ENCODE measurements at places on chromosomes 1 and 21.
A peak's percentile ranks its signal among the peaks of the same experiment; 100 is the strongest.

- no peak for DNase-seq
Observed at GRCh38 chr21:45054927-45055612, 19.3 kb upstream of the ADARB1 start.

DNA sequence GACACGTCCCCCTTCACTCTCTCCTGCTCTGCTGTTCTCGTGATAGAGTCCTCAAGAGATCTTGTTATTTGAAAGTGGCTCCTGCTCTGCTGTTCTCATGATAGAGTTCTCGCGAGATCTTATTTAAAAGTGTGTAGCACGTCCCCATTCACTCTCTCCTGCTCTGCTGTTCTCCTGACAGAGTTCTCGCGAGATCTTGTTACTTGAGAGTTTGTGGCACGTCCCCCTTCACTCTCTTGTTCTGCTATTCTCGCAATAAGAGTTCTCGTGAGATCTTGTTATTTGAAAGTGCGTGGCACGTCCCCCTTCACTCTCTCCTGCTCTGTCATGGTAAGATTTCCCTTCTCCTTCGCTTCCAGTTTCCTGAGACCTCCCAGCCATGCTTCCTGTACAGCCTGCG, 47.9 kb downstream of the SMYD3 start:
- DNase-seq = no peak

DNA sequence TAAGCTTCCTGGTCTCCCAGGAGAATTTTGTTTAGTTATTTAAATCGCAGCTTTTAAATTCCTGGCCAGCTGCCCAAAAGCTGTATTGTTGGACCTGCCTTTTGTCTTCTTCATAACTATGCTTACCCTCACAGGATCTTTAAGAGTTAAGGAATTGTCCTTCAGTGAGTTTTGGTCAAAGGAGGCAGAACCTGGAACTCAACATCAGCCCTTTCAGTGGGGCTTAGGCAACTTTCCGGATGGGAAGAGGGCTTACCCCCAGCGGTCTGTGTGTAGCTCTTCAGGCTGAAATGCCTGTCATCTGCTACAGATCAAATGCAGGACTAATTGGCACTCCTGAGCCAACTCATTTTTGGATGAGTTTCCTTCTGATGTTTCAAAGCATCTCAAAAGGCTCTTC, 402.6 kb downstream of the SIPA1L2 start:
- no peak for DNase-seq

GRCh38 chr1:85465099-85465785, at the start of gene DDAH1:
TSS of gene DDAH1 (minus strand) at chr1:85465159. CDS start at chr1:85465045, 114 bp downstream.
- DNase-seq = peak; percentile 65

DNA sequence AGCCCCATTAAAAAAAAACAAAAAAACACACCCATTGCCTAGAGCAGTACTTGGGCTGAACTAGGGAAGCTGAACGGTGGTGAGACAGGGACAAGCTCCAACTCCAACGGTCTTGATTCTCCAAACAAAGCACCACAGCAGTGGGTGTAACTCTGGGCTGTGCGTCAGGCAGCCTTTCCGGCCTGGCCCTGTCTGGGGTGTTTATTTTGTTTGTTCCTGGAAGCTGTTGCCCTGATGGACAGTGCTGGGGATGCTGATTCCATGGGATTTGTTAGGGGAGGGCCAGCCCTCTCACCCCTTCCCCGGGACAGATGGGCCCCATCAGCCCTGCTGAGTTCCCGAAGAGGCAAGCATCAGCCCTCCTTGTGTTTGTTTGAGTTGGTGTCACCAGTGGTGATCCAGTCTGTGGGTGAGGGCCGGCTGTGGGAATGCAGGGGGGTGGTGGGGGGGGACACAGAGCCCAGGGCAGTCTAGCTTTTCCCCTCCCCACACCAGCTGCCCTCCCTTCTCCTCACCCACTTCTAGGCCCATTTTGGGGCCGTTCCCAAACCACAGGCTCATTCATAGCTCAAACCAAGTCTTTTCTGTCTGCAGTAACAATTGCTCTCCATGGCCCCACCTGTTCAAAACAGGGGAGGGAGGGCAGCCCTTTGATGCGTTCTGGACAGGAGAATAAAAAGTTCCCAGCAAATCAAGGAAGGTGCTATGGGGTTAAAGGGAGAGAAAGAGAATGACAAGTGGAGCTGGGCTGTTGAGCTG, 4.5 kb downstream of the WNT2B start:
- peak; percentile 66 for DNase-seq

DNA sequence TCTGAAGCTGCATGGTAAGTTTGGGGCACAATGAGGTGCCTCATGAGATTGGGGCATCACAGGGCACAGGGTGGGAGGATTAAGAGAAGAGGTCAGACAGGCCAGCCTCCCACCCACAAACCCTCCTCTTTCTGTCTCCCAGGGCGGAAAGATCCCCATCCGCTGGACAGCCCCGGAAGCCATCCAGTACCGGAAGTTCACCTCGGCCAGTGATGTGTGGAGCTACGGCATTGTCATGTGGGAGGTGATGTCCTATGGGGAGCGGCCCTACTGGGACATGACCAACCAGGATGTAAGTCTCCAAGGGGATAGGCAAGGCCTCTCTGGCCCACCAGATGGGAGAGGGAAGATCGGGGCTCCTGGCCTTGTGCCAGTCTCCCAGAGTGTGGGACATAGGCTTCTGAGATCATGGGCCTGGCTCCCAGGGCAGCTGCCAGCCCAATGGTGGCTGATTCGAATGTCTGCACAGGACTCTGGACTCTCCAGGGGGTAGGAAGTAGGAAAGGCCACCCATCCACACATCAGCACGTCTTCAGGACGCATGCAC, 63.7 kb downstream of the LACTBL1 start:
- no peak for DNase-seq

DNA sequence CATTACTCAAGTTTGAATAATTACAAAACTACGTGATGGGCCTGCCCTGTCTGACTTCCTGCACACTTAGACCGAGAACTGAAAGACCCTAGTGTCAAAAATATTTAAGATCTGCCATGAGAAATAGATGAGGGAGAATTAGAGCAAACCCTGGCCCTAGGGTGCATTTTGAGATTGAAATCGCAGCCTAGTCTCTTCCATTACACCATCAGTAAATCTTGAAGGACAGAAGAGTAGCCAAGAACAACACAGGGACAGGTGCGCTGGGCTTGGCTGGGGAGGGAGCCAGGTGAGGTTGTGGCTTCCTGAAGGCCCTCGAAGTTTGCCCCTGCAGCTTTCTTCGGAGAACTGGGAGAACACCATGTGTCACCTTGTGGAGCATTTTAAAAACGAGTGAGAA, 36.7 kb upstream of the KIF26B start:
- no peak for DNase-seq

DNA sequence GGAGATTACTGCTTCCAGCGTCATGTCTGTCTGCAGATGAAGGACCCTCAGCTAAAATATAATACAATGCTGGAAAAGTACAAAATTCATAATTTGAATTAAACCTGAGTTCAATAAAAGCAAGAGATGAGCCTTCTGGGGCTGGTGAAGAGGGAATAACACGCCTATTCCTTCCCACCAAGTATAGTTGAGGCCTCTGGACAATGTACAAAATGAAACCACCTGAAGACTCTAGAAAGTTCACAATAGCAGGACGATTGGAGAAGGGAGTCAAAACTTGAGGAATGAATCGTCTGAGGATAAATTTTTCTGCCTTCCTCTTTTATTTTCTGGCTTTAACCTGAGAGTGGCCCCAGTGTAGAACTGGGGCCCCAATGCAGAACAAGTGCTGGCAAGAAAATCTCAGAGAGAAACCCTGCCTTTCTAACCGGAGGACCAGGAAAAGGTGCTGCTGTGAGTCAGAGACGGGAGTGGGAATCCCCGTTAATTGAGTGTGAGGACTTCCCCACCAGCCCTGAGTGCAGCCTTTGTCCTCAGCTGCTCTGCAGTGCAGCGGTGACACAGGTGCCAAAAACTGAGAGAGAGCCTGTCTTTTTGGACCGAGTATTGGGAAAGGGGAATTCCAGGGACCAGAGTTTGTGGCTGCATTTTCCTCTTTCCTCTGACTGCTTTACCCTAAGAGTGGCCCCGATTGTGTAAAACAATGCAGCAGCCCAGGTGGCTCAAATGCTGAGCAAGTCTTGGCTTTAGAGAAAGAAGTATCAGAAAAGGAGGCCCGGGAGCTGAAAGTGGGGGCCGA, 264.9 kb downstream of the DYRK1A start:
- DNase-seq = no peak

DNA sequence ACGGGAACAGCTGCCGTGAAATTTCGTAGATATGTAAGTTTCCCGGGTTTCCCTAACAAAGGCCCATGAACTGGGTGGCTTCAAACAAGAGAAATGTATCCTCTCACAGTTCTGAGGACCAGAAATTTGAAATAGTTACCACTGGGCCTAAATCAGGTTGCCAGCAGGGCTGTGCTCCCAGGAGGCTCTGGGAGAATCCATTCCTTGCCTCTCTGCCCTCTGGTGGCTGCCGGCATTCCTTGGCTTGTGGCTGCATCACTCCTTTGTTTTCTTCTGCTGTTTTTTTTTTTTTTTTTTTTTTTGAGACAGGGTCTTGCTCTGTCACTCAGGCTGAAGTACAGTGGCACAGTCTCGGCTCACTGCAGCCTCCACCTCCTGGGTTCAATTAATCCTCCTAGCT, 23.7 kb downstream of the UMODL1 start:
- no peak for DNase-seq

GRCh38 chr1:145936247-145936646, 9.0 kb upstream of the RBM8A start:
- no peak for DNase-seq

GRCh38 chr1:183300395-183300794, 114.3 kb downstream of the LAMC2 start:
- DNase-seq = no peak

- DNase-seq = no peak
Observed at GRCh38 chr1:85892366-85892765, 184.1 kb upstream of the ZNHIT6 start.

- no peak for DNase-seq
Observed at GRCh38 chr21:16788584-16788983, 724.3 kb upstream of the CXADR start.

GRCh38 chr1:101236516-101237228, at the start of gene S1PR1:
TSS of gene S1PR1 (plus strand) at chr1:101237019. CDS start at chr1:101238985, 1,966 bp downstream.
- DNase-seq = peak; percentile 74

GRCh38 chr1:64265141-64265540, 61.7 kb downstream of the UBE2U start:
- DNase-seq = no peak

DNA sequence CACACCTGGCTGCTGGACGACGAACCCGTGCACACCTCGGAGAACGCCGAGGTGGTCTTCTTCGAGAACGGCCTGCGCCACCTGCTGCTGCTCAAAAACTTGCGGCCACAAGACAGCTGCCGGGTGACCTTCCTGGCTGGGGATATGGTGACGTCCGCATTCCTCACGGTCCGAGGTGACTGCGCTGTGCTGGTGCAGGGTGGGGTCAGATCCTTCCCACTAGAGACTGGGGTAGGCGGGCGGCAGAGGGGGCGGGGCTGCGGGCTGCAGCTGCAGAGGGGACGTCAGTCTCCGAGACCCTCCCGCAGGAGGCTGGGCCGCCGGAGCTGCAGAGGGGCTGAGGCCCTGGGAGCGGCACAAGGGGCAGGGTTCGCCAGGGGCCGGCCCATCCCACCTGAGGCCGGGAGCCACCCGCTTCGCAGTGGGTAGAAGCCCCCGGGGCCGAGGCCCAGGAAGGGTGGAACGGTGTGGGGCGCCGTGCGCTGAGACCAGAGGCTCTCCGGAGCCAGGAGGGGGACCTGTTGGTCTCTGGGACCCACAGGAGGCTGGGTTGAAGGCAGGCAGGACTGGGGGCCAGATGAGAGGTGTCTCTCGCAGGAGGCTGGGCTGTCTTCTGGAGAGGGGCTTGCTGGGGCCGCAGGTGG, 90.6 kb downstream of the TRIM11 start:
- no peak for DNase-seq

DNA sequence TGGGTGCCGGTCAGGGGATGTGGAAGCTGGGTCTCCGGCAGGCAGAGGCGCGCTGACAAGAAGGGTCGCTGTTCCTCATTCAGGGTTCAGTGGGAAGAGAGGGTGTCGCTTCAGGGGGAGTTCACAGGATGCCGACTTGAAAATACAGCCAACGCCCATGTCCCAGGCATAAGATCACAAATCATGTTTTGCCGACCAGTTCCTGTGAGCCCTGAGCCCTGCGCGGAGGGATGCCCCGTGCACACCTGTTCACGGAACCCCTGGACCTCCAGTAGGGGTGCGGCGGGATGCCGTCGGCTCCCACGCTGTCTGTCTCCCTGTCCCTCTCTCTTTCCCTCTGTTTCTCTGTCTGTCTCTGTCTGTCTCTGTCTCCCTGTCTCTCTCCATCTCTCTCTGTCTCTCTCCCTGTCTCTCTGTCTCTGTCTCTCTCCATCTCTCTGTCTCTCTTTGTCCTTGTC, 26.8 kb downstream of the TP73 start:
- no peak for DNase-seq

GRCh38 chr1:18950401-18951026, 6.0 kb downstream of the IFFO2 start:
- DNase-seq = no peak

- DNase-seq = no peak
Observed at GRCh38 chr1:202227997-202228401, 34.4 kb downstream of the LGR6 start.

DNA sequence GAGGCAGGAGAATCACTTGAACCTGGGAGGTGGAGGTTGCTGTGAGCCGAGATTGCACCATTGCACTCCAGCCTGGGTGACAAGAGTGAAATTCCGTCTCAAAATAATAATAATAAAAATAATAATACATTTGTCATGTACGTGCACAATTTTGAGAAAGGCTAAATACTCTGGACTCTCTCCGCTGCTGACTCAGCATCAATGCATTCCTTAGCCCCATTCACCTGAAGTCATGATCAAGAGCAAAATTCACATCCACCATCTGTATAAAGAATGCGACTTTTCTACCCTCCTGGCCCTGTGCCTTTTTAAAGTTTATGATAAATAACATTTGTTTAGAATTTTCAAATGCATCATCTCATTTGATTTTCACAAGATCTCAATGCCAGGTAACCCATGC, 35.5 kb upstream of the MAP1LC3C start:
- DNase-seq = no peak

DNA sequence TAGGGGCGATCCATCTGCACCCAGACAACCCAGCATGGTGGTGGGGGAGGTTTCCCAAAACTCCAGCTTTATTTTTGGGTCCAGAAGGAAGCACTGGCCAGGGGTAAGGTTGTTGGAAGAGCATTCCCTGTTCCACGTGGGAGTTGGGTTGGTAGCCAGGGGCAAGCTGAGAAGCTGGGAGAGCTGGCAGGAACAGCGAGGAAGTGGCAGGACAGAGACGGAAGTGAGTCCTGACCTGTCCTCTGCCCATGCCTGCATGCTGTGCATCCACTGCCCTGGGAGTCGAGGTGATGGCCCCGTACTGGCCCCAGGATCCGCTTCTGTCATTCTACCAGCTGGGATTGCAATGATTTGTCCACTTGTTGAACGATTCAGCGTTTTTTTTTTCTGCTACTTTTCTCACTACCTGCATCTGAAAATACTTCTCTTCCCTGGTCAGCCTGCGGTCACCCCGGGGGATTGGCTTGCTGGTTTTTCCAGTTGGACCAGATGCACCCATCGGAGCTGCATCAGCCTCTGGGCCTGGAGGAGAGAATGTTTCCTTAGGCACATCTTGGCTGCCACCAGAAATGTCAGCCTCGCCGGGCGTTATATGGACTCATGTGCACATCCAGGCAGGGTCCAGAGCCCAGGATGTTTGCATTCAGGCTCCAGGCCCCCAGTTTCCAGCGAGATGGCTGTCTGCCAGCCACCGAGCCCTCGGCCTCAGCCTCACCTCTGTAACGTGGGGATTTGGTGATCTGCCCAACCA, 28.3 kb upstream of the TMPRSS2 start:
- no peak for DNase-seq

Measured in HCEC 1CT (cell line).